ENCODE measurements at places on chromosomes 7 and 10.

DNA sequence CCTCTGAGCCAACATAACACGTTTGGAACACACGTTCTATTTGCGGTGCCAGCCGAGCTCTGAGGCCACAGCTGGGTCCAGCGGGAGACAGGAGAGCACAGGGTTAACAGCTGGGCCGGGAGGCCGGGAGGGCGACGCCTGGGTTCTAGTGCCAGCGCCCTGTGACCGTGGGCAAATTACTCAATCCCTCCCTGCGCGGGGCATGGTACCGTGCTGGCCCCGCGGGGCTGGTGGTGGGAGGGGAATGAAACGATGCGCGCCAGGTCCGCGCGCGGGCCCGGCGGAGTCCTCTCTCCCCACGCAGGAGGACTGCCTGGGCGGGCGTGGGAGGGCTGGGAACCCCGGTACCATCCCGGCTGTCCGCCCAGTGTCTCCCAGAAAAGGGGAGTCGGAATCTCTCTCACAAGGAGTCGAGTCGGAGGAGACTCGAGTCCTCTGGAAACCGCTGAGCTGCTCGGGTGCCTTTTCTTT lies 30.4 kb downstream of the LEP start:
- no peak for DNase-seq

DNA sequence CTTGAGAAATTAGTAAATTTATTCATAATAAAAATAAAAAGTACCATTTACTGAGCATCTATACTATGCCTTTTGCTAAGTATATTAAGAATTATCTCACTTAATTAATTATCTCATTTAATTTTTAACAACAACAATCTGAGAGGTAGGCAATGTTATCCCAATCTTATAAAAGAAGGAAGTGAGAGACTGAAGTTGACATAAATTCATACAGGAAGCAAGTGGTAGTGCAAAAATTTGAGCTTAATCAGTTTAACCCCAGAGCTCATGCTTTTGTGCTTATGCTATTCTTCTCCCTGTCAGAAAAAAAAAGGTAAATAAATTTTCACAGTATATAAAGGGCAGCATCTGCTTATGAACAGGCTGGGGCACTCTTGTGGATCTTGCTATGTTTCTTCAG lies 2.7 kb upstream of the LIPF start:
- no peak for DNase-seq

GRCh38 chr10:59505926-59506325 lies 143.6 kb upstream of the FAM13C start:
- DNase-seq: no peak

- no peak for DNase-seq
Observed at GRCh38 chr10:114061148-114061547, 17.5 kb downstream of the ADRB1 start.

GRCh38 chr10:69829775-69830174 lies 28.1 kb downstream of the COL13A1 start:
- DNase-seq: no peak

DNA sequence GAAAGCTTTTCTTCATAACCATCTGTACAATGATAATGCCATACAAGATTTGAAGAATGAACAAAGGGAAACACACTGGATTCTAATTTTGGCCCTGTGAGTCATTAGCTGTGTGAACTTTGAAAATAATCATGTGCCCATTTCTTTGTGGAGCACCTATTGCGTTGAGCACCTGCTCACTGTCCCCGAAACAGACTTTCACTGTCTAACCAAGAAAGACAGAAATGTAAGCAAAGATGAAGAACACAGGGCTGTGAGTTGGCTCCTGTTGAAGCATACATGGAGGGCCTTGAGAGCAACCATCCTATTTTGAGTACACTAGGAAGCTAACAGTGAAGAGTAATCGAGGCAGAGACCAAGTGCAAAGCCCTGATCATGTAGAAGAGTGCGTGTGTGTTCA lies 118.4 kb upstream of the SLC25A13 start:
- no peak for DNase-seq

DNA sequence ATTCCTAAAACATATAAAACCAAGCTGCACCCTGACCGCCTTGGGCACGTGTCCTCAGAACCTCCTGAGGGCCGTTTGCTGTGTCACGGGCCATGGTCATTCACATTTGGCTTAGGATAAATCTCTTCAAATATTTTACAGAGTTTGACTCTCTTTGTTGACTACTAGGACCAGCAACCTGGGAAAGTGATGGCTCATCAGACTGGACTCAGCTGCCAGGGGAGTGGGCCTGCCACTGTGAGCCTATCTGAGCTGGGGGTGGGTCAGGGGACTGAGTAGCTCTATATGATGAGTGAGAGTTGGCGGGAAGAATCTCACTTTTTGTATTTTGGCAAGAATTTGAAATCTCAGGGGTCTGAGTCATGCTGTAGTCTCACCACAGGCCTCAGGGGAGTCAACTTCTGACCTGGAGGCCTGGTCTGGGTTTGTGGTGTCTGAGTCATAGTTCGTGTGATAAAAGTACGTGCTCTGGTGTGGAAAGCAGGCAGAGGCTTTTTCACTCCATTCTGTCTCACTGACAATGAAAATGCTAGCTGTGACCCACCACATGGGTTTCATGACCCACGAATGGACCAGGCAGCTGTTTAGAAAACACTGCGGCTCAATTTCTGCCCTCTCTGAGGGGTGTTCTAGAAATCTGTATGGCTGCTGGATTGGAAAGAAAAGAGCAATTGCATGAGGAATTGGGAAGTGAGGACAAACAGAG lies 4.2 kb upstream of the UPP1 start:
- DNase-seq: peak; percentile 87

- no peak for DNase-seq
Observed at GRCh38 chr10:123757853-123758252, 91.7 kb downstream of the GPR26 start.

GRCh38 chr7:153772966-153773365 lies 279.2 kb upstream of the DPP6 start:
- no peak for DNase-seq

DNA sequence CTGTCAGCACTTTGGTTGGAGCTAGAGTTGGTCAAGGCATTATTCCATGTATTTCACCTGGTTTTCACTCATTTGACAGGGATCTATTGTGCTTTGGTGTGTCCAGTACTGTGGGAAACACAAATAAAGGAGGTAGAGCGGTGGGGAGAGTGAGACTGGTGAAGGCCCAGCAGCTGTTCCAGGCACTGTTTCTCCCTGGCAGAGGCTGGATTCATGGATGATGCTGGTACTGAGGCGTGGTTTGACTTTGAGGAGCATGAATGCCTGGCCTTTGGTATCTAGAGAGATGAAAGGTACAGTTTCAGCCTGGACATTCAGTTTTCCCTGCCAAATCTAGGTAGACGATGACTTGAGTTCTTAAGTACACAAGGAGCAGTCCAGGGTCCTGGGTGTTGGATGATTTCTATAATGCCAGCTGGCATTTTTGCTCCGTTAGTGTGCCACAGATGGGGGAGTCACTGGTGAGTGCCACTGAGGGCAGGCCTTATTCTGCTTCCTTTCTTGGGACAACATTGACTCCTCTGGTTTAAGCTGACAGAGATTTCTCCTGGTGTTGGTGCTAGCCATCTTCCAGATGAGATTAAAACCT lies 162.2 kb upstream of the BMPER start:
- DNase-seq: no peak

DNA sequence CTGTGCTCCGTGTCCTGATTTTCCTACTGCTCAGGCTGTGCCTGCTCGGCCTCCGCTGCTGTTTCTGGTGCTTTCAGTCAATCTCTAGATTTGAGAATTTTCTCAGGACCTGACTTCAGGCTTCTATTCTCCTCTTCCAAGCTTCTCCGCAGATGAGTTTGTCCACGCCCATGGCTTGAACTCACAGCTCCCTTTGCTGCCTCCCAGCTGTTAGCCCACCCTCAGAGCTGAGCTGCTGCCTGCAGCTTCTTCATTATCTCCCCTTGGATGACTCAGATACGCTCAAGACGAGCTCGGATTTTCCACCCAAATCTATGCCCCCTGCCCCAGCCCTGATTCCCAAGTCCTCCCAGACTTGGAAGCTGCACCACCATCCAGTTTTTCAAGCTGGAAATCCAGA lies 104.7 kb downstream of the FGFR2 start:
- DNase-seq: no peak

DNA sequence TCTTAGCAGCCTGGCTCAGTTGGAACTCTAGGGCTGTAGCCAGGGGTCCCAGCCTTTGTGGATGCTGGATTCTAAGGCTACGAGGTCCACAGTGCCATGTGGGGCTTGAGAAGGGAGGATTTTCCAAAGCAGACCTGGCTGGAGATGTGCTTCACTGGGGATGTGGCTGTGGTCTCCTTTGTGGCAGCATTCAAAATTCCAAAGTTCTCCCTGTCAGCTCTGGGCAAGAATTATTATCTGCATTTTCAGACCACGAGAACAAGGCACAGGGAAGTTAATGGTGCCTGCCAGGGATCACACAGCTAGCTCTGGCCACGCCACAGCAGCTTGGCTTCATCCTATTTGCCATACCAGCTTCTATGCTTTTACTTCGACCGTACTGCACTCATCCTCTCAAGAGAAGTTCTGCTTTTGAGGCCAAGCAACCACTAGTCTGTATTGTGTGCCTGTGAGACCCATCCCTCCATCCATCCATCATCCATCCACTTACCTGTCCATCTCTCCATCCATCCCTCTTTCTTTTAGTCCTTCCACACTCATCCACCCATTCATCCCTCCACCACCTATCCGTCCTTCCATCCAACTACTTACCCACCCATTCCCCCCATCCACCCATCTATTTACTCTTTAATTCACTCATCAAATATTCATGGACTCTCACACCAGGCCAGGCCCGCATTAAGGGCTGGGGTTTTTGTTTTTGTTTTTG lies 71.5 kb downstream of the ZMIZ1 start:
- no peak for DNase-seq

GRCh38 chr10:29302499-29302898 lies 13.6 kb downstream of the LYZL1 start:
- DNase-seq: no peak

- DNase-seq: no peak
Observed at GRCh38 chr7:64651203-64651602, 14.7 kb upstream of the ZNF107 start.

GRCh38 chr7:28381466-28381865 lies 30.9 kb upstream of the CREB5 start:
- no peak for DNase-seq

GRCh38 chr10:21135023-21135931 lies 238.2 kb upstream of the NEBL start:
- no peak for DNase-seq

DNA sequence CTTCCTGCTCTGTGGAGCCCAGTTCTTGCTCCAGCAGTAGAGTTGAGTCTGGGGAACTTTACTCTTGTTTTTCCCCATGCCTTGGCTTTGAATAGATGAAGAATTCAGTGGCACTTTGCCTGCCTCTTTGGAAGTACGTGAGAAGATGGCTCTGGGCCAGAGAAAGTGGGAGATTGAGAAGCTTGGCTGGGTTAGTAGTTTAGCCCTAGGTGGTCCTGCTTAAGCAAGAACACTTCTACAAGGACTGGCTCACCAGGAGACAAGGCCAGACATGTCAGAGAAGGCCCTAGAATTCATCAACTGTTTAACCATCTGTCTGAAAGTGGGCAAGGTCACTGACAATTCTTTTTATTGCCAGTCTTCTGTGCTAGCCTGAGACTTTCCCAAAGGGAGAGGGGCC lies 410.3 kb downstream of the TYW1 start:
- no peak for DNase-seq

DNA sequence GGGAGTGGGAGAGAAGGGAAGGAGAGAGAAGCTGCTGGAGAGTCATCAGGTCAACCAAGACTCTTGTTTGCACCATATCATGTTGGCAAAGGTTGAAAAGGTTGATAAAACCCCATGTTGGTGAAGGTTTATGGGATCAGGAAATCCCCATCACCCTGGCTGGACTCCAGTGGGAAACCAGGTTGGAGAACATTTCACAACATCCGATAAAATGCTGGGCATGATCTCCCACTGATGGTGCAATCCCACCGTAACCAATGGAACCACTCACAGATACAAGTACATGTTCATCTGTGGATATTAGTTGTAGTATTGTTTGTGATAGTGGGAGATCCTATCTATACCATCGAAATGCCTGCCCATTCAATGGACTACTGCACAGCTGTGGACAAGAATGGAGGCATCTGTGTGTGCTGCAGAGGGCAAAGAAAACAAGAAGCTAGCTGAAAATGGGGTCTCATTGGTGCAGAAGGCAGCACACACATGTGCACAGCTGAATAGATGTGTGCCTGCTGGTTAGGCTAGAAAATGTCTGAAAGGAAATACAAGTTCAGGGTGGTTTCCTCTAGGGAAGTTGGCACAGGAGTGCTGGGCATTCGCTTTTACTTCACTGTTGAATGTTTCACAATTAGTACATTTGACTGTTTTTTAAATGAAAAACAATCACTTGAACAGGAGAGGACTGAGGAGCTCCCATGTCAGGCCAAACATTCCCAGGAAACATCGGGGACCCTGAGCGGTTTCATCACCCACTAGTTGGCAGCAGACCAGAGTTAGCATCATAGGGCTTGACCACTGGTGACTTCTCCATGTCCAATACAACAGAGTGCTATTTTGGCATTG lies 80.4 kb upstream of the MGMT start:
- DNase-seq: no peak
